ENCODE measurements at places on chromosomes 7 and 10.

GRCh38 chr7:154909241-154910105 lies 93.5 kb downstream of the PAXIP1 start:
- no peak for DNase-seq

DNA sequence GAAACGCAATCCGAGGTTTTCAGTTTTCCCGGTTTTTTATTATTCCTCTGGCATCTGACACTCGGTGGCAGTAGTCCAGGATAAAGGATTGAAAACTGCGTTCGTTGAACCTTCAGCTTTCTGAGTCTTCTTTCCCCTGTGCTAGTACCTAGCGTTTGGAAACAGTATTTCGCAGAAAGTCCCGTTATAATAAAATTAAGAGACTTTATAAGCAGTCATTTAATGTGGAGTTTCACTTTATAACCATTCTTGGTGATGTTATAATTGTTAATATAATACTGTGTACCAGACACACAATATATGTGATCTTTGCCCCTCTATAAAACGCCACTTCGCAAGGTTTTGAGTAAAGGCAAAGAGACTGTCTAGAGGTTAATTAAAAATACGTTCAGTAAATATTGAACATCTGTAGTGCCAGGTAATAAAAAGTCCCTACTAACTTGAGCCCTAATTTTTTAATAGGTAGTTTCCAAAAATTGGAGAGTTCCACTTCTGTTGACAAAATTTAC lies 874 bp downstream of the CISD1 start:
- DNase-seq, result no peak

- DNase-seq, result no peak
Observed at GRCh38 chr7:90384433-90384832, 18.8 kb upstream of the CLDN12 start.

GRCh38 chr10:117464176-117464575 lies 78.4 kb upstream of the EMX2 start:
- DNase-seq, result peak; percentile 48

GRCh38 chr7:26458466-26459145 lies 166.9 kb downstream of the SNX10 start:
- DNase-seq, result no peak

DNA sequence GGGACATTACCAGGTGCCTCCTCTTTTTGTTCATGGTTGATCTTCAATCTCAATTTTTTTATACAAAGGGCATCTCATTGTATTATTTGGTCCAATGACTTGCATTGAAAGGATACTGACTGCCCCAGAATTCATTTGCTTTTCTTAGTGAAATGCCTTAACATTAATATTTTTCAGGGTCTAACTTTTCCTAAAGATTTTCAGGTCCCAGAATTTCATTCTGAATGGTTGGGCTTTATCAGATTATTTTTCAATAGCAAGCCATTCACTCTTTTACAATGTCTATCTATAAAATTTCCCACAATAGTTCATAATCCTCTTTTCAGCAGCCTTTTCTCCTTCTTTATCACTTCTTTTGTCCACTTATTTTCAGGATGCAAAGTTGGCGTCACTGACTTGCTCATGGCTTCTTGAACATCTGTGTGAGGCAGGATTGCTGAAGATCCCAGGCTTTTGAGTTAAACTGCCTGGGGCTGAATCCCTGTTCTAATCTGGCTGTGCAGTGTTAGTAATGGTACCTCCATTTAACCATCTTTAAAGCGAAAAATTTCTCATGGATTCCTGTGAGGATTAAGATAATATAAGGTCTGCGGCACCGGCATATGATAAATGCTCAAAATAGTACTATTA lies 131.7 kb upstream of the HDAC9 start:
- no peak for DNase-seq

GRCh38 chr10:68330852-68331454 lies 911 bp upstream of the HNRNPH3 start:
- no peak for DNase-seq

DNA sequence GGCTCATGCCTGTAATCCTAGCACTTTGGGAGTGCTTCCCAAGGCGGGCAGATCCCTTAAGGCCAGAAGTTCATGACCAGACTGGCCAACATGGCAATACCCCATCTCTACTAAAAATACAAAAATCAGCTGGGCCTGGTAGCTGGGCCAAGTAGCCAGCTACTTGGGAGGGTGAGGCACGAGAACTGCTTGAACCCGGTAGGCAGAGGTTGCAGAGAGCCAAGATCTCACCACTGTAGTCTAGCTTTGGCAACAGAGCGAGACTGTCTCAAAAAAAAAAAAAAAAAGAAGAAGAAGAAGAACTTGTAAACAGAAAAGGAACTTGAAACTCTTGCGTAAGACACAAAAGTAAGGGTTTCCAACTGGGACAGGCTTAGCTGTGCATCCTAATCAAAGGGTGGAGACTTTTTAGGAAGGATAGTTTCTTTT lies 5.6 kb upstream of the IFIT2 start:
- no peak for DNase-seq

GRCh38 chr10:129755158-129755591 lies 208.9 kb downstream of the EBF3 start:
- DNase-seq, result no peak

GRCh38 chr10:128042131-128042610 lies 84.1 kb downstream of the MKI67 start:
- no peak for DNase-seq

DNA sequence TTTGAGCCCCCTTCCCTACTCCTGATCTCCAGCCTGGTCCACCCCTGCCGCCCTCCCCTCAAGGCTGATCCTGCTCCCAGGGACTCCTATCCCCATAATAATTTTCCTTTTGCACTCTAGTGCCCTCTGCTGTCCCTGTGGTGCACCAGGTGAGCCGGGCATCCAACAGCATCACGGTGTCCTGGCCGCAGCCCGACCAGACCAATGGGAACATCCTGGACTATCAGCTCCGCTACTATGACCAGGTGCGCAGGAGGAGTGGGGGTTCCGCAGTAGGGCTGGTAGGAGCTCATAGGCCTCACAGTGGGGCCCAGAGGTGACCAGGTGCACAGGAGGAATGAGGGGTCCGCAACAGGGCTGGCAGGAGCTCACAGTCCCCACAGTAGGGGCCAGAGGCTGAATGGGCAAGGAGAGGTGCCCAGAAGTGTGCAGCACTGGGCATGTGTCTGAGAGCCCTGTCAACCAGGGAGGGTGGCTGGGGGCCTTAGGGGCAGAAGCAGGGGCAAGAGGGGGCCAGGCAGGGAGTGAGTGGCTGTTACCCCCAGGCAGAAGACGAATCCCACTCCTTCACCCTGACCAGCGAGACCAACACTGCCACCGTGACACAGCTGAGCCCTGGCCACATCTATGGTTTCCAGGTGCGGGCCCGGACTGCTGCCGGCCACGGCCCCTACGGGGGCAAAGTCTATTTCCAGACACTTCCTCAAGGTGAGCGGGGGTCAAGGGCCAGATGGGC lies 11.7 kb downstream of the EPHB6 start:
- DNase-seq, result peak; percentile 34

DNA sequence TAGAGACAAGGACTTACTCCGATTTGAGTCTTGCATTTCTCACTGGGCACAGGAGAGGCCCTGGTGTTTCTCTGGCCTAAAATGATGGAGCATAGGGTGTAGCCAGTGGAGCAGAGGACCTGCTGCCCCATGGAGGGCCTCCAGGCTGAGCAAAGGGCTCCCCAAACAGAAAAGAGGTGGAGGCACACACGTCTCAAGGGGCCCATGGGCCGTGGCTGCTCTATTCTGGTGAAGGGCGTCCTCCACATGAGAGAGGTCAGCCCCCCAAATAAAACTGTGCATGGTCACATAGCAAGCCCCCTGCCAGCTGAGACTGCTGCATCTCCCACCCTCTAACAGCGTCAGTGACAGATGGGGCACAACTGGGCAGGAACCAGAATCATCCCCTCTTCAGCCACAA lies 41.4 kb downstream of the MYO1G start:
- DNase-seq, result no peak

- DNase-seq, result peak; percentile 33
Observed at GRCh38 chr7:16891338-16891737, 9.6 kb upstream of the AGR3 start.

DNA sequence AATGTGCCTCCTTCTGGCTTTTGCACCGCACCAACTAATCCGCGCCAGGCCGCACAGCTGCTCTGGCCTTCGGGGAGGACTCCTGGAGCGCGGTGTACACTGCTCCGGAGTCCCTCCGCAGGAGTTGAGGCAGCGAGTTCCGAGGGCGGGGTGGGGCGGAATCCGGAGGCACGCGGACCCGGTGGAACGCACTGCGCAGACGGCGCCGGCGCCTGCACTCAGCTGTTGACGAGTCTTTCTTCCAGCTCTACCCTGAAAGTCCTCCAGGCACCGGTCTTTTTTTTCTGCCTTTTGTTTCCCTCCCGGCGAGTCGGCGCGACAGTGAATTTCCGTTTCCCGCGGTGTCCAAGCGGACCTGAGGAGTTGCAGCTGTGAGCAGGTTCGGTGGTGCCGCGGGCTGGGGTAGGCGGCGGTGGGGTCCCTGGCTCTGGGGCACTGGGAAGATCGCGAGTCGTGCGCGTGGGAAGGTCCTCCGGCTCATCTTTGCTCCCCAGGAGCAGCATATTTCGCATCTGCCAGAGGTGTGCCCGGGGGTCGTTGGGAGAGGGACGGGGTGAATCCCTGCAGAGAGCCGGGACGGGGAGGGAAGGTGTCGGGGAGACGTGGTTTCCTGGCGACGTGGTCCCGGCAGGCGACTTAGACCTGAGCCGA lies 44.1 kb downstream of the SFTPD start:
- DNase-seq, result no peak

DNA sequence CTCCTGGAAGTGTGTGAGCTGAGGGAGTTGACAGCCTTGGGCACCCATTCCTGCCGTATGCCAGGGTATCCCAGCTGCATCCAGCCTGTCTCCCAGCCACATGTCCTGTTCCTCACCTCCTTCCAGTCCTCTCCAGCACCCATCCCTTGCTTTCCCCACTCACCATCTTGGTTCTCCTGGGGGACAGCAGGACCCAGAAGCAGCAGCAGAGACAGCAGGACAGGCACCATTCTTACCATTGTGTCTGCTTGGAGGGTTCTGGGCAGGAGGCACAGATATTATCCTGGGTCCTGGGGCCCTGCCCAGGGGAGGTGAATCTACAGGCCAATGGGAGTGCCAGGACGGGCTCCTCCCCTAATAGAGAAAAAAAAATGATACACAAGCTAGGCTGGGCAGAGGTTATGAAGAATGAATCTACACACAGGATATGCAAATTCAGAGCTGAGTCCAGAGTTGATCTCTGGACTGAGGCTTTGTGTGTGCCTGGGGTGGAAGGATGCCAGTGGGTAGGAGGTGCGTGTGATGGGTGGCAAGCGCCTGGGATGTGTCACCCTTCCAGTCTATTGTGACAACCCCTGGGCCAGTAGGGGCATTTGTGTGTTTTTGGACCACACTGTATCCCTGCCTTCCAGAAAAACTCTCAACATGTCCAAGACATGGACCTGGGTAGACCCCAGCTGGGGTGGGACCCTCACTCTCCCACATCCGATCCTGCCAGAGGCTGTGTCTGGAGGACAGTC lies at the start of gene AZGP1:
AZGP1 (minus strand) TSS at position 250 of the 740 bp plus-strand sequence; CDS start at position 239, 11 bp downstream.
- DNase-seq, result peak; percentile 61

DNA sequence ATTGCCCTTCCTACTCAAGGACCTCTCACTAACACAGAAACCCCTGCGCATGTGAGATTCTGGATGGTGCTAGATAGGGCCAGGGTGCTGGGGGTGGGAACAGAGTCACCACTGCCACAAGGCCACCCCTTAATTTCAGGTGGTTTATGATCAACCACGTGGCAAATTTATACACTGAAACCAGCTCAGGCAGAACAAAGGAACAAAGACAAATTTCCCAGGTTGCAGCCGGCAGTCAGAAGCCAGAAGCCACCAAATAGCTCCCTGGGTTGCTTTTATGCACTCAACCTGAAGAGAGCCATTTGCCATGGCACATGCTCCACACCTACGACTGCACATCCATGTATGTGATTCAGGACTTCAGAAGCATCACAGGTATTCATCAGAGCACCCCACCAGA lies 2.5 kb downstream of the VOPP1 start:
- no peak for DNase-seq

GRCh38 chr10:102652170-102652916 lies 8.1 kb downstream of the TRIM8 start:
- no peak for DNase-seq

GRCh38 chr7:83985821-83986220 lies 208.8 kb downstream of the SEMA3A start:
- no peak for DNase-seq

DNA sequence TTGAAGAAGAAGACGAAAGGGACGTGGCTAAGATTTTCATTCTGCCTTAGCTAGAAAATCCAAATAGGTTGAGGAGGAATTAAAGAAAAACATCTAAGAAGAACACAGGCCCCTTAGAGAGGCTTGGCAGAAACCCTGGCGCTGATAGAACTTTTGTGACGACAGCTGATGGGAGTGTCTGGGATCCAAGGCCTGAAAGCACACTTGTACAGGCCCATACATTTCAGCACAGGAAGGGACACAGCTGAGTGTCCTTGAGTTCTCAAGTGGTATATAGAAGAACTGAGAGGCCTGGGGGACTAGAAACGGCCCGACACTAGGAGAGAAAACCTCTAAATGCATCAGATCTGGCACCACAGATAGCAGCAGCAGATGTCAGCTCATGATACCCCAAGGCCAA lies 39.5 kb downstream of the PRPS1L1 start:
- DNase-seq, result no peak

Measured in NCI-H226 (cell line).